ENCODE measurements at places on chromosomes 2 and 18.

- DNase-seq = no peak
Measured at GRCh38 chr2:102337012-102337411, 18.6 kb upstream of the IL18R1 start.

- no peak for DNase-seq
Measured at GRCh38 chr2:25757906-25758305, 84.5 kb upstream of the DTNB start.

DNA sequence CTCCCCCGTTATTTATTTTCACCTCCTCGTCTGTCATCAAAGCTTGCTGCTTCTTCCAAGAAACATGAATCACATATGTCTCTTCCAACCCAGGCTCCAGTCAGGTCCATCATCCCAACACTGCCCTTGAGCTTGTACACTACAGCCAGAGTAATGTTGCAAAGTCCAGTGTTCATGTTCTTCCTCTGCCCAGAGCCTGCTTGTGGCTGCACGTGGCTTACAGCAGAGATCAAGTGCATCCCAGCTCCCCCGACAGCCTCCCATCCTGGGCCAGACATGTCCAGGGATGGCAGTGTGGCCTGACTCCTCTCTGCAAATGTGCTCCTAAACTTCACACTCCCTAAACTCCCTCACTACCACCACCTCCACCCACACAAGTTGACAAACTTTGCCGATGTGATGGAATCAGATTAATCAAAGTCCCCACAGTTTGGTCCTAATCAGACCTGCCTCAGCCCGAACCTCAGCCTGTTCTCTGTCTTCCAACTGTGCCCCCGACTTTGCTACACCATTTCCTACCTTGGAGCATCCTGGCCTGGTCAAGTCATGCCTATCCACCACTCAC is 54.2 kb upstream of the MAPRE3 start:
- DNase-seq = no peak

DNA sequence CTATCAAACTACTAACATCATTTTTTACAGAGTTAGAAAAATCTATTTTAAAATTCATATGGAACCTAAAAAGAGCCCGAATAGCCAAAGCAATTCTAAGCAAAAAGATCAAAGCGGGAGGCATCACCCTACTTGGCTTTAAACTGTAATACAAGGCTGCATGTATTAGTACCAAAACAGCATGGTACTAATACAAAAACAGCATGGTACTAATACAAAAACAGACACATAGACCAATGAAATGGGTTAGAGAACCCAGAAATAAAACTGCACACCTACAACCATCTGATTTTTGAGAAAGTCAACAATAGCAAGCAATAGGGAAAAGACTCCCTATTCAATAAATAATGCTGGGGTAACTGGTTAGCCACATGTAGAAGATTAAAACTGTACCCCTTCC is 640.7 kb downstream of the IRS1 start:
- DNase-seq = no peak

DNA sequence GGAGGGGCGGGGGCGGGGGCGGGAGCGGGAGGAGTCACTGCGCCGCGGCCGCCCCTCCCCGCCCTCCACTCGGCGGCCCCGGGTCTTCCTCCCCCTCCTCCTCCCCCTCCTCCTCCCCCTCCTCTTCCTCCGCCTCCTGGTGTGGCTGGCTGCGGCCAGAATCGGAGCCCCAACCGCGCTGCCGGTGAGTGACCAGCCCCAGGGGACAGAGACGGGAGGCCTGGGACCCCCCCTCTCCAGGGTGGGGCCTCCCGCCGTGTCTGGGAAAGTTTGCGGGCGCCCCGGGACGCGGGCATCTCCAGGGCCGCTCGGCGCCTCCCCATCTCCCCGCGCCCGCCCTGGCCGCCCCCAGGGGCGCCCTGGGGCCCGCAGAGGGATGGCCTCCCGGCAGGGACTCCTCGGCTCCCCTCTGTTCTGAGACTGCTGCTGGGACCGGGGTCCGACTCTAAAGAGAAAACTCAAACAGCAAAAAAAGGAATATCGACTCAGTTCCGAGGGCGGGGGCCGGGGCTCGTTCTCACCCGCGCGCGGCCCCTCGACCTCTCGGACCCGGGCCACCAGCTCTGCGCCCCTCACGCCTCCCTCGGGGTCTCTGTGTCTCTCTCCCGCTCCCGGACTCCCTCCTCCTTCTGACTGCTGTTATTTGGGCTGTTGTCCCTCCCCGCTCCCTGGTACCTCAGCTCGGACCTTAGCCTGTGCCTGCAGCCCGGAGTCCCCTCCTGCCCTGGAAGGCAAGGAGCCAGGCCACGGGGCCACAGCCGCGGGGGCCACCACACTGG is at the start of gene STON1:
TSS of gene STON1 (plus strand) at position 122 of the 779 bp plus-strand sequence. CDS start 50,480 bp downstream, outside the sequence.
- no peak for DNase-seq

DNA sequence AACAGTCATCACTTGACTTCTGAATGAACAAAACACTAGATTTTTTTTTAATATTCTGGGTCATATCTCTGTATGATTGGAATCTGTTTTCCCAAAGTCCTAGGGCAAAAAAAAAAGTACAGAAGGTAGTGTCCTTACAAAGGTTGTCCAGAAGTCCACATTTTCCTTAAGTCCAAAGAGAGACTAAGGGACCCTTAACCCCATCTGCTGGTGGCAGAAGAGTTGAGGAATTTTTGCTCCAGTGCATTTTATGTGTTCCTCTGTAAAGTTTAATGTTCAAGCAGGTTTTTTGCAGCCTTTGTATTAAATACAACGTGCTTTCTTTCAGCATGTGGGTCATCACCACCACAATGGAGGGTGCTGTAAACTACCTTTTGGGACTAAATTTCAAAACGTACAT is 215.9 kb downstream of the SP3 start:
- no peak for DNase-seq
